ENCODE measurements at places on chromosomes 12 and 14.

- no peak for DNase-seq
Observed at GRCh38 chr14:25484906-25485305, 435.0 kb upstream of the STXBP6 start.

DNA sequence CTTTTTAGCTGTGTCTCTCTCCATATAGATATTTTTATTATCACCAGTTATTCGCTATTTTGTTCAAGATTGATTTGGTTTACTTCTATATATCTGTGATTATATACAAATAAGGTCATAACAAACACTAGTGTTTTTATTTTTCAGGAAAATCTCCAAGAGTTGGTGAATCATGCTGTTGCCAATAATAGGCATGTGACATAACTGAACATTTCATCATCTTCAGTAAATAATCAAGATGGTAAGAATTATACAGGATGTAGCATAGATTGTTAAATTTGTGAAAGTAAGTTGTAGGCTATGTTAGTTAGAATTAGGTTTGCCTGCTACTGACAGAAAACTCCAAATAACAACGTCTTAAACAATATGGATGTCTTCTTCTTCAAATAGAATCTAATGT lies 240.9 kb upstream of the PDE3A start:
- DNase-seq = no peak

GRCh38 chr14:35342489-35343010 lies 50.4 kb downstream of the PSMA6 start:
- no peak for DNase-seq

- DNase-seq = no peak
Observed at GRCh38 chr12:25794571-25794970, 163.9 kb upstream of the RASSF8 start.

- no peak for DNase-seq
Observed at GRCh38 chr12:53988541-53989226, 3.7 kb downstream of the HOXC10 start.

DNA sequence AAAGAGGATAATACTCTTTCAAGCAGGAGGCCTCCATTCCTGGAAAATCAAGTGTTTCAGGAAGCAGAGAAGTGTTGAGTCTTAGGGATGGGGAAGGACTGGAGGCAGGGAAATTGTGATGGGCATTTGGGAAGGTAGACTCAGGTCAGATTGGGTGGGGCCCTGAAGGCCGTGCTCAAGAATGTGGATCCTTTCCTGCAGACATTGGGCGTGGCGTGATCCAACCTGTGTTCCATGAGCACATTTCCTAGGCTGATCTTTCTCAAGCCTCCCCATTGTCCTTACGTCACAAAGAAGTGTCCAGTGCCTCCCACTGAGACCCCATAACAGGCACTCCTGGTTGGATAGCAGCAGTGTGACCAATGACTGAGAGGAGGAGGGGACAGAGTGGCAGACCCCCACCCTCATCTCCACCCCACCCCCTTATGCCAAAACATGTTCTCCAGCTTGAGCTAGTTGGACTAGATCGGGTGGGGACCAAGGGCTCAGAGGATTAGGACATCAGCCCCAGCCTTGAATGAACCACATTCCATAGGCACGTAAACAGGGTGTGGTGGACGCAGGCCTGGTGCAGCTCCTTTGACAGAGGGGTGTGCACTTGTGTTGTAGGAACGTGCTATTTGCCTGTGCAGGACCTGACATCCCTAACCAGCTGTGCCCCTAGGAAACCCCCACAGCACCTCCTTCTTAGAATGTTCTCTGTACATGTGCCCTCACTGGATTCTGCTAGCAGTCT lies 76.8 kb downstream of the TTC9 start:
- no peak for DNase-seq

DNA sequence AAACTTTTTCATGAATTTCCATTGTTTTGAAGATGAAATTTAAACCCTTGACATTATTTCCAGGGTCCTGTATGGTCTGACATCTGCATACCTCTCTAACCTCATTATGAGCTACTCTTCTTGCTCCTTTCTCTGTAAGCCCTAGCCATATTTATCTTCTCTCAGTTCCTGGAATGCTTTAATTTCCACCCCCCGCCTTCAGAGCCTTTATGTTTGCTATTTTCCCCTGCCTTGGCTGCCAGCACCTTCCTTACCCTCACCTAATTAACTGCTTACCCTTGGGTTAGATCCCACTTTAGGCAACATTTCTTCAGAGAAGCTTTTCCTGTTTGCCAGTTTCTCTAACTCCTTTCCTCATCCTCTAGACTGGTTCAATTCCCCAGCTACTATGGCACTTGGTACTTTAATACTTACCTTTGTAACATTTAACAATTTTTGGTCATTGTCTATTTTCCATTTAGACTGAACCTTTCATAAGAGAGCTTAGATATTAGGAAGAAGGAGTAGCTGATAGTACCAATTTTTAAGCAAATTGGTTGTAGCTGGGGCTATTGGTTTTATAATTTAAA lies 6.0 kb downstream of the STYX start:
- DNase-seq = no peak

DNA sequence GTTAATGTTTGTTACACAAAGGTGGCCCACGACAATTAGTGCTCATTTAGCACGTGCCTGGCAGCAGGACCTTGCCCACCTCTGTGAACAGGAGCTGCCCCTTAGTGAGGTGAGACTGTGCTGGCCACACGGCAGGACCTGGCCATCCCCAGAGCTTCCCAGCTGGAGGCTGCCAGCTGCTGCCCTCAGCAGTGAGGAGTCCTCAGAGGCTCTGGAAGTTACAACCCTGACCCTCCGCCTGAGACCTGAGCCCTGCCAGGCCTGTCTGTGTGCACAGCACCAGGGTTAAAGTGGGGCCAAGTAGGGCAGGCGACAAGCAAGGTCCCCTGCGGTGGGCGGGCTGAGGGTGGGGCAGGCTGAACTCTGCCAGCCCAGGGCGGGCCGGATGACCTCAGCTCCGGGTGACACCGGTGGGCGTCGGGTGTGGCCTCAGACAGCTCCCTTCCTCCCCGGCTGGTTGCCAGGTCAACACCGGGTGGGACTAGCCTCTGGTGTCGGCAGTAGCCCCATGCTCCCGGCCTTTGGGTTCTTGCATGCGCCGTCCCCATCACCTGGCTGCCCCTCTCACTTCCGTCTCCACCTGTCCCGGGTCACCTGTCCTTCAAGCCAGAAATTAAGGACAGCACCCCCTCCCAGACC lies 9.2 kb upstream of the LBHD2 start:
- peak; percentile 70 for DNase-seq

DNA sequence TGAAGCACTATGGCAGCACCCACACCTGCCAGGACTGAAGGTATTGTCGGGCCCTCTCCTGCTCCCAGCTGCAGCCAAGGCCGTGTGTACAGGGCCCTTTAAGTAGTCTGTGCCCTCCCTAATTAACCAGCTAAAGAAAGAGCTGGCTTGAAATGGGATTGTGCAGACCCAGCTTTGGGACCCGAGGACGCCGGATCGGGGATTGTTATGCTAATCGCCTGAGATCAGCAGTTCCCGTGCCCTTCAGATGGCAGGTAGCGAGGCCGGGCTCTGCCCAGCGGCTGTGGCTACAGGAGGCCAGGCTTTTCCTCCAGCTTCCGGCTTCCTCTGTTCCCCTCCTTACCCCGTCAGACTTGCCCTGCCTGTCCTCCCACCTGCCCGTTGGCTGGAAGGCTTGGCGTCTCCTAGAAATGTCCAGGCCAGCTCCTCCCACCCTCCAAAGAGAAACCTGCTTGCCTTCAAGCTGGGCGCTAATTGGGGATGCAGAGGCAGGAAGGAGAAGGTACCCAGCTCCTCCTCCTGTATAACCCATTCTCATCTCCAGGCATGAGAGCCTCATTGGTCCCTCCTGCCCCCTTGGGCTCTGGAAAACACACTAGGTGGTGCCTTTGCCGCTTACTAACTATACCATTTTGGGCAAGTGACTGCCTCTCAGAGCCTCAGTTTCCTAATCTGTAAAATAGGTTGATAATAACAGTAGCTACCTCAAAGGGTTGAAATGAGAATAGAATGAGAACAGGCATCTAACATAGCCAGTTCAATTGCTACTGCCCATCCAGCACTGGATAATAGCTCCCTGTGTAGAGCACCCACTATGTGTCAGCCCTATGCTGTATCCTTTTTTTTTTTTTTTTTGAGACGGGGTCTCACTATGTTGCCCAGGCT lies 25.8 kb upstream of the MSI1 start:
- DNase-seq = peak; percentile 84

- no peak for DNase-seq
Observed at GRCh38 chr14:102993523-102993922, 63.8 kb downstream of the CDC42BPB start.

DNA sequence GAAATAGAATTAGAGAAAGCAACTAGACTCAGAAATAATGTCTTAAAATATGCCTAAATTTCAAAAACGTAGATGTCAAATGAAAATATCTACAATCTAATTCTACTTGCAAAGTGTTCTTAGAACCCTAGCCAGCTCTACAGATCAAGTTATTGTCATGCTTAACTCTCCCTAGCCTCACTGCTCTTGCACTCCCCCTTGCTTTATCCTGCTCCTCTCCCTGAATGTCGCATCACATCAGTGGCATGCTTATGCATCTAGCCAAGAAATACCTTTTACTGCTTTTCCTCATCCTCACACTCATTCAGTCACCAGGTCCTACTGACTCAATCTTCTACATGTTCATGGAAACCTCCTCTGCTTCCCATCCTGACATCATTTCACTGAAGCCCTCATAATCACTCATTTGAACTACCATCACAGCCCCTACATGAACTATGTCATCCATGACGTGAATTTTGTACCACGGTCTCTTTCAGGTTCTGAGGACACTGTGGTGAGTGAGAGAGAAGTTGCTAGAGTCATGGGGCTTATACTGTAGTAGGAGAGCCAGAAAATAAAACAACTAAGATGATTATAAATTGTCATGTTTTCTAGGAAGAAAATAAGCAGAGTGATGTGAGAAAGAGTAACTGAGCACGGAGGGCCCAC lies 22.6 kb upstream of the CRACR2A start:
- DNase-seq = no peak

- DNase-seq = no peak
Observed at GRCh38 chr14:79342942-79343341, 868.4 kb downstream of the DIO2 start.

GRCh38 chr12:122537021-122537420 lies 10.0 kb downstream of the KNTC1 start:
- no peak for DNase-seq

DNA sequence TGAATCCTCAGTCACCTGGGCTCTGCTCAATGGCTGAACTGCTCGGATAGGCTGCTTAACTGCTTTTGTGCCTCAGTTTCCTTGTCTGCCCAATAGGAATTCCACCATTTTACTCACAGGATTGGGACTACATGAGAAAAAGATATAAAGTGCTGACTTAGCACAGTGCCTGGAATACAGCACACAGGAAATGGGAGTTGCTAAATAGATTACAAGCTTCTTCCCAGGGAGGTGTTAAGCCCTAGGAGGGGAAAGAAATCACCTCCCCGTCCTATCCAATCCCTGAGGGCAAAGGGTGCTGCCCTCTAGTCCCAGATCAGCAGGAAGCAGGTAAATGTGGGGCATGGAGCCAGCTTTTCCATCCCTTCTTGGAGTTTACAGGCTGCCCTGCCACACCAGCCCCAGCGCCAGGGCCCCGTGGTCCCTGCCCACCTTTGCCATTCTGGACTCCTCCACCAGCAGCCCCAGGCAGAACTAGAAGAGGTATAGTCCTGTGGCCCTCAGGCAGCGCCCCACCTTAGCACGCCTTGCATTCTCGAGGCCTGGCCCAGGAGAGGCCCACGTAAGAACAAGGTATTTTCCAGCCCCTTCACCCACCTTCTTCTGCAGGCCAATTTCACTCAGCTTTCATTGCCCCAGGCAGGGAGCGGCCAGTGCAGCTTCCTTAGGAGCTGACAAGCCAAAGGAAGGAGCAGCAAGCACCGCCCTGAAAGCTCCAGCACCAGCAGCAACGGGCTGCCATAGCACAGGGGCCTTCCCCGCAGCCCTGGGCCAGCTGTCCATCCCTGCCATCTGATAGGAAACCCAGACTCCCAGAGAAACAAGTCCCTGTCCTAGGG lies 28.8 kb upstream of the RPLP0 start:
- DNase-seq = peak; percentile 73

GRCh38 chr14:97077253-97077653 lies 280.1 kb downstream of the VRK1 start:
- DNase-seq = no peak

DNA sequence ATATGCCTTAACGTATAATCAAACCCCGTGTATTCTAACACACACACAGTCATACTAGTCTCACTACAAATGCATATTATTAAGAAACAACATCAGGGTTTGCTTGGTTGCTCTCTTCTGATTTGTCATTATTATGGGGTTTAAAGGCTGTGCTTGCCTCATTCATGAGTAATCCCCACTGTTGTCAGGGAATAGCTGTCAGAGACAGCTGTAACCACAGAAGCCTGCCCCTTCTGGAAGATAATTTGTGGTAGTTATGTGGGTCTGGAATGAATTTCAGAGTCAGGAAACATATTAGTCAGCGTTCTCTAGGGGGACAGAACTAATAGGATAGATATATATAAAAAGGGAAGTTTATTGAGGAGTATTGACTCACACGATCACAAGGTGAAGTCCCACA lies 456.9 kb upstream of the TMEM132C start:
- no peak for DNase-seq

DNA sequence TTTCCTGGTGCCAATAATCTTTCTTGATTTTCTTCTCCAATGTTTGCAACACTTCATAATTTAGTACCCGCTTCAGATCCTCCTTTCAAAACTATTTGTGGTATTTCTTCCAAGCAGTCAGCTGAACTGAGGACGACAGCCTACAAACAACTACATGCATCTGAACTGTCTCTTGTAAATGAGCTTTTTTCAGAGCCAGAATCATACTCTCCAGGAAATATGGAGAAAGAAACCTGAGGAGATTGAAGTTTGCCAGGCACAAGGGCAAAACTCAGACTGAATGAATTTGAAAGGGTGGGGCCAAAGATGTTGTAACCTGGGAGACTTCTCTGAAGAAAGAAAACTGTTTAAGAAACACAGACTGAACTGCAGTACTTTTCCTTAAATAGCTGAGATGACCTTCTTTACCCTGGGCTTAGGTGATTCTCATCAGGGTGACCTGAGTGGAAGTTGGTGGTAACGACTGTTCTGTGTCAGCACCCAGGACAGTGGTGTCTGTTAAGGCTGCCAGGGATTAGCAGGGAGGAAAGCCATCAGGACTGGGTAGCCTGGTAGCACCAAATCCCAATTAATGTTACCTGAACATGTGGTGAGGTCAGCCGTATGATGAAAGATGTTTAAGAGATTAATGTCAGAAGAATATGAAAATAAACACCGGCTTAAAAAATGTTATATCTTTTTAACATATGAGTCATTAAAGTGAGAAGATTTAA lies 95.0 kb downstream of the TGFB3 start:
- DNase-seq = no peak

DNA sequence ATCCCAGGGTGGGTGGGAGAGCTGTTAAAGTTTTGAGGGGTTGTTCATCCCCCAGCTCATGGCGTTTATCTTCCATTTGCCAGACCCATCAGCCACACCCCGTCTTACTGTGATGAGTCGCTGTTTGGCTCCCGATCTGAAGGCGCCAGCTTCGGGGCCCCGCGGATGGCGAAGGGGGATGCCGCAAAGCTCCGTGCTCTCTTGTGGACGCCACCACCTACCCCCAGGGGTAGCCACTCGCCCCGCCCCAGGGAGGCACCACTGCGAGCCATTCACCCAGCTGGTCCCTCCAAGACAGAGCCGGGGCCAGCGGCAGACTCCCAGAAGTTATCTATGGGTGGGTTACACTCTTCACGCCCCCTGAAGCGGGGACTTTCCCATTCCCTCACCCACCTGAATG lies 5.7 kb downstream of the RITA1 start:
- DNase-seq = no peak

GRCh38 chr12:120346681-120347080 lies 19.1 kb upstream of the PLA2G1B start:
- DNase-seq = no peak

- DNase-seq = no peak
Observed at GRCh38 chr12:98840325-98840724, 195.2 kb downstream of the APAF1 start.

- DNase-seq = no peak
Observed at GRCh38 chr12:87120440-87120839, 864.2 kb upstream of the MGAT4C start.
